ENCODE measurements at places on chromosomes 1 and 21.

- DNase-seq: no peak
Measured at GRCh38 chr1:173749137-173749536, 34.4 kb downstream of the KLHL20 start.

DNA sequence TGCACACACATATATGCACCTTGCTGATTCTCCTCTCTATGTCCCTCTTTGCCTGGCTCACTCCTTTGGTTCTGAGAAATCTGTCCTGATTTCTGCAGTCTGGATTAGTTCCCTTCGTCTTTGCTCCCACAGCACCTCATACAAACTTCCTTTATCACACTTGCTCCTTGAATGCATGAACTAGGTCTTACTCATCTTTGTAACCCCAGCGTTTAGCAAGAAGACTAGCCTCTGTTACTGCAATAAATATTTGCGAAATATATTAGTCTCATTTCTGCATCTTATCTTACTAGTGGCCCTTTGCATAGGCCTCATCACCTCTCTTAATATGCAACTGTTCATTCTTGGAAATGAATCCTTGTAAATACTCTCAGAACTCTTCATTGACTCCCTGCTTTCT is 11.4 kb downstream of the SMYD2 start:
- no peak for DNase-seq

DNA sequence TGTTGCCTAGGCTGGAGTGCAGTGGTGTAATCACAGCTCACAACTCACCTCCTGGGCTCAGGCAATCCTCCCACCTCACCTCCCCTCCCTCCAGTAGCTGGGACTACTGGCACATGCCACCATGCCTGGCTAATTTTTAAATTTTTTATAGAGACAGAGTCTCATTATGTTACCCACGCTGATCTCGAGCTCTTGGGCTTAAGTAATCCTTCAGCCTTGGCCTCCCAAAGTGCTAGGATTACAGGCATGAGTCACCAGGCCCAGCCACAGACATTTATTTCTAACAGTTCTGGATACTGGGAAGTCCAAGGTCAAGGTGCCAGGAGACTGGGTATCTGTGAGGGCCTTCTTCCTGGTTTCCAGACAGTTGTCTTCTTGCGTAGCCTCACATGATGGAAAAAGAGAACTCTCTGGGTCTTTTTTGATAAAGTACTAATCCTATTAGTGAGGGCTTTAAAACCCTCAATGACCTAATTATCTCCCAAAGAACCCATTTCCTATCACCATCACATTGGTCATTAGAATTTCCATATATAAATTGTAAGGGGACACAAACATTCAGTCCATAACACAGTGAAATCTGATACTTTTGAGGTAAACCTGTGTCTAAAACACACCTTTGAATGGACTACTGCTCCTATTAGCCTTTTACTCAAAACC is 67.9 kb downstream of the PHACTR4 start:
- DNase-seq: no peak

DNA sequence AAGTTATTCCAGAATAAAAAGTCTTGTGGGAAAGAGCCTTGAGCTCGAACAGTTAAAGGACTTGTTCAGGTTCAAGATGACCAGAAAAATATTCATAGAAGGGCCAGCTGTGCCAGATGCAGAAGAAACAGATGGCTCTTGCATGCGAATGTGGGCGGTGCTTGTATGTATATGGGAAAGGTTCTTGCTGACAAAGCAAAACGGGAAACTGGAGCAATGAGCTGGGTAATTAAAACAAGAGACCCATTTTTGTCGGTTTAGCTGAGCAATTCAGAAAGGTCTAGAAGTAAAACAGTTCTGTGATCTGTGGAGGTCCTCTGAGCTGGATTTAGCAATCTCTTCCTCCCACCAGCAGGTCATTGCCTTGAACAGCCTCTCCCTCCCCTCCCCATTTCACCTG is 107.2 kb upstream of the MARK1 start:
- no peak for DNase-seq

DNA sequence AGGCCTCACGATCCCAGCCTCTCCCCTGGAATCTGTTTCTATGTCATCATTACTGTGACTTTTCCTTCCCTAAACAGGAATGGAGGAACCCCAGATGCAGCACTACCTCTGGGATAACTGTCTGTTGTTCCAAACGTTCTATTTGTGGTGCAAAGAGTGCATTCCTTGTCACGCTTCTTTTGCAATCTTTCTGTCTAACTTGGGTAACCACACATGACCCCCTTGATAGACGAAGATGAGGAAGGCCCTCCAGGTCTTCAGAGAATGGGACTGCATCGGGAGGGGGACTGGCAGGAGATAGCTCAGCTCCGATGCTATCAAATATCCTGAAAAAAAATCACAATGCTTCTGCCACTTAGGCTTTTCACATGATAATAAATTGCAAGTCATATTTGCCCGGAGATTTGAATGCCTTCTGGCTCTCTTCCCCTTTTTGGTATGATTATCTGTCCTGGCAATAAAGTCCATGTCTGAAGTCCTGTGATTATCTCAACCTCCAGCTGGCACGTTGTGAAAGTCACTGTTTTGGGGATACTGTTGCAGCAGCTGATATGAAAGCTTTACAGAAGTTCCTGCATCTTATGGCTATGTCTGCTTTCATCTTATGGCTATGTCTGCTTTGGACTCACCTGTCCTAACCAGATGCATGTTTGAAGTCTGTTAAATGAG is 148.7 kb upstream of the LMO4 start:
- no peak for DNase-seq

- no peak for DNase-seq
Measured at GRCh38 chr1:112723511-112723839, 8.3 kb upstream of the PPM1J start.

- DNase-seq: no peak
Measured at GRCh38 chr1:28278763-28279162, 19.4 kb downstream of the SESN2 start.

DNA sequence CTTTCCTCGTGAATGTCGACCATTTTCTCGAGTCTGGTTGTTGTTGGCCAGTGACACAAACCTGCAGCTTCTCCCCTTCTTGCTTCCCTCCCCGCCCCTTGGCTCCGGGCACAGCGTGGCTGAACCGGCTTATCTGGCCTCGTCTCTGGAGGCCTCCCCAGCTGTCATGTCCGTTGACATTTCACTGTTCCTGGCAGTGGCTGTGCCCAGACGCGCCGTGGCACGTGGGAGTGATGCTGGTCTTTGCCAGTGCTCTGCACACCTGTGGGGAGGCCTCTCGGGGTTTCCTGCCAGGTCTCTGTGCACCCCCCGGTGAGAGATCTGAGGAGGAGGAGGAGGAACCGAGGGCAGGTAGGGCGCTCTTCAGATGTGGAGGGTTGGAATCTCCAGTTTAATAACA is 23.7 kb downstream of the SKI start:
- DNase-seq: no peak

- DNase-seq: no peak
Measured at GRCh38 chr21:36710729-36711048, 11.8 kb downstream of the SIM2 start.

- no peak for DNase-seq
Measured at GRCh38 chr1:11027316-11027715, 14.9 kb downstream of the TARDBP start.

- DNase-seq: no peak
Measured at GRCh38 chr1:15342408-15342967, 67.2 kb upstream of the EFHD2 start.

GRCh38 chr21:15152591-15152990 is 87.8 kb upstream of the NRIP1 start:
- DNase-seq: no peak

GRCh38 chr1:17599954-17600300 is 60.4 kb downstream of the ARHGEF10L start:
- no peak for DNase-seq

DNA sequence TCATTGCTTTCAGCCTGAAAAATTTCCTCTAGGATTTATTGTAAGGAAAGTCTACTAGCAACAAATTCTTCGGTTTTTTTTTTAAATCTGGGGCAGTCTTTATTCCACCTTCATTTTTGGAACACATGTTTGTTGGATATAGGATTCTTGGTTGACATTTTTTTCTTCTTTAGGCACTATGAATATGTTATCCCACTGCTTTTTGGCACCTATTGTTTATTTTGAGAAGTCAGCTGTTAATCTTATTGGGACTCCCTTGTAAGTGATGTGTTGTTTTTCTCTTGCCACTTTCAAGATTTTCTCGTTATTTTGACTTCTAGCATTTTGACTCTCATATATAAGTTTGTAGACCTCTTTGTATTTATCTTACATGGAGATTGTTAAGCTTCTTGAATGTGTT is 99.3 kb downstream of the NPHS2 start:
- DNase-seq: no peak

DNA sequence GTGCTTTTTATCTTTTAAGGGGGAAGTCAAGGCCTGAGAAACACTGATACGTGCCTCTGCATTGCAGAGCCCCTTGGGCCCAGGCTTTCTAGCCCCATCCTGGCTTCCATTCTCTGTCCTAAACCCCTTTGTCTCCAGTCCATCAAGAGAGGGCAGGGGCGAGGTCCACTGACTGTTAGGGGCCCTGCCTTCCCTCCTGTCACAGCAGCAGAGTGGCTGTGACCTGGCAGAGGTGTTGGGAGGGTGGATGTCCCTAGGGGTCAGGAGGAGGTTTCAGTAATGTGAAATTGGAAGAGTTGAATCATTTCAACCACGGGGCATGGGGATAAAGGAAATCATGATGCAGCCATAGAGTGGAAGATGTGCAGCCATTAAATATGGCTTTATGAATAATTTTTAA is 24.0 kb downstream of the SOX13 start:
- no peak for DNase-seq

DNA sequence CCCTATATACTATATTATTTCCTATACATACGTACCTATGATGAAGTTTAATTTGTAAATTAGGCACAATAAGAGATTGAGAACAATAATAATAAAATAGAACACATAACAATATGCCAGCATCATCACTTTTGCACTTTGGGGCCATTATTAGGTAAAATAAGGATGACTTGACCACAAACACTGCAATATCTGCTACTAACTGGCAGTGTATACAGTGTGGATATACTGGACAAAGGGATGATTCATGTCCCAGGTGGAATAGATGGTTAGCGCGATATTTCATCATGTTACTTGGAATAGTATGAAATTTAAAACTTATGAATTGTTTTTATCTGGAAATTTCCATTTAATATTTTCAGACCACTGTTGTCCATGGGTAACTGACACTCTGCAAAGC is 35.4 kb upstream of the TXLNA start:
- DNase-seq: no peak

GRCh38 chr21:44846485-44847260 is 26.8 kb downstream of the PTTG1IP start:
- no peak for DNase-seq

DNA sequence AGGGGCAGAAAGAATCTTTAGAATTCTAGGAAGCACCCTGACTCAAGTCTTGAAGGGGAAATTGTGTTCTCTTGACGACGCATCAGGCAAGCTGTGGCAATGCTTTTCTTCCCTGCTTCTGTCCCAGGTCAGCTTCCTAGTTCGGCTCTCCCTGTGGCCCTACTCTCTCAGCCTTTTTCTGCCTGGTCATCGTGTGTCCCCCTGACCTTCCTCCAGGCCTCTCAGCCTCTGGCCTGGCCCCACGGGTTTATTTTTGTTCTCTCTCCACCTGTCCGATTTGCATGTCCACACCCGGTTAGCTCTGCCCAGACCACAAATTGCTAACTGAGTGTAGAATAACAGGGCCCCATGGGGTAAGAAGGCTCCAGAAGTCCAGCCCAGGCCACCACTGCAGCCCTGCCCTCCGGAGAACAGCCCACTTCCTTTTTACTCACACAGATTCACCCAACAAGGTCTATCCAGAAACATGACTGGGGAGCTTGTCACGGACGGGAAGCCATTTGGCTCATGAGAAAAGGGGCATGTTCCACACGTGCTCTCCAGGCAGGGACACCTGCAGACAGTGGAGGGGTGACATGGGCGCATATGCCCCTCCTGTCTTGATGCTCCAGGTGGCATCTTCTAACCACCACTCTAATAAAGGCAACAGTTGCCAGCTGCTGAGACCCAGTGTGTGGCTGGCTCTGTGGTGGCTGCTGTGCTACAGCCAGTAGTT is 9.8 kb downstream of the KCNN3 start:
- DNase-seq: no peak

GRCh38 chr1:56788102-56788501 is 31.1 kb downstream of the FYB2 start:
- DNase-seq: no peak

GRCh38 chr1:180179162-180179957 is 24.7 kb downstream of the QSOX1 start:
- no peak for DNase-seq

DNA sequence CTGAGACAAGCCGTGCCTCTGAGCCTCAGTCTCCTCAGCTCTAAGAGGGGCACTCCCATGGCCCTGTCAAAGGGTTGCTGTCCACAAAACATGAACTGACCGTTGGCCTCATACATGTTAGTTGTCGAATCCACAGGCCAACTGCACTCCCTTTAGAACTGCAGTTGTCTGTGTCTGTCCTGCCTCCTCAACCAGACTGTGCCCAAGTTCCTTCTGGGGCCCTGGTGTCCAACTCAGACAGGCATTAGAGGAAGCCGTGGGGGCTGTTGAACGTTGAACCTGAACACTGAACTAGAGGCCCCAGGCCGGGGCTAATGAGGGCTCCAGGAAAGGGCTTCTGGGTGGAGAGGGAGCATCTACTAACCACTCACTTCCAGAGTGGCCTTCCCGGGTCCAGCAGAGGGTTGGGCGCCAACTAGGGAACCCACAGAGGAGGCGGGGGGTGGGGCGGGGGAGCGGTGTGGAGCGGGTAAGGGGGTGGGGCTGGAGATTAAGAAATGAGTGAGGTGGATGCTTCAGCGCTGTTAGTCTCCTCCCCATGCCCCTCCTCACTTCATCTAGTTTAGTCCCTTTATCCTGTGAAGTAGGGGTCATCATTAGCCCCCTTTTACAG is at the start of gene RAB42:
Gene RAB42 (plus strand): TSS at position 558 of the 613 bp plus-strand sequence. CDS start 247 bp downstream, outside the sequence.
- DNase-seq: no peak

GRCh38 chr1:39835935-39836594 is 47.2 kb downstream of the TRIT1 start:
- DNase-seq: no peak

GRCh38 chr1:101290922-101291561 is 54.2 kb downstream of the S1PR1 start:
- DNase-seq: no peak

DNA sequence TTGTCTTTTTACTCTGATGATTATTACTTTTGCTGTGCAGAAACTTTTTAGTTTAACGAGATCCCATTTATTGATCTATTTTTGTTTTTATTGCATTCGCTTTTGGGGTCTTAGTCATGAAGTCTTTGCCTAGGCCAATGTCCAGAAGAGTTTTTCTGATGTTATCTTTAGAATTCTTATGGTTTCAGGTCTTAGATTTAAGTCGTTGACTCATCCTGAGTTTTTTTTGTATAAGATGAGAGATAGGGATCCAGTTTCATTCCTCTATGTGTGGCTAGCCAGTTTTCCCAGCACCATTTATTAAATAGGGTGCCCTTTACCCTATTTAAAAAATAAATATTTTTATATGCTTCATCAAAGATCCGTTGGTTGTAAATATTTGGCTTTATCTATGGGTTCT is 13.2 kb downstream of the MAN1C1 start:
- DNase-seq: no peak

- DNase-seq: no peak
Measured at GRCh38 chr1:76095802-76096201, 21.3 kb downstream of the ST6GALNAC3 start.
